Activated CD4-positive, alpha-beta T cell treated with anti-CD3 and anti-CD28 coated beads, Interleukin-2, amount 50 U/mL, for 48 hours (primary cell): ENCODE measurements at places on chromosomes 4 and X.

DNA sequence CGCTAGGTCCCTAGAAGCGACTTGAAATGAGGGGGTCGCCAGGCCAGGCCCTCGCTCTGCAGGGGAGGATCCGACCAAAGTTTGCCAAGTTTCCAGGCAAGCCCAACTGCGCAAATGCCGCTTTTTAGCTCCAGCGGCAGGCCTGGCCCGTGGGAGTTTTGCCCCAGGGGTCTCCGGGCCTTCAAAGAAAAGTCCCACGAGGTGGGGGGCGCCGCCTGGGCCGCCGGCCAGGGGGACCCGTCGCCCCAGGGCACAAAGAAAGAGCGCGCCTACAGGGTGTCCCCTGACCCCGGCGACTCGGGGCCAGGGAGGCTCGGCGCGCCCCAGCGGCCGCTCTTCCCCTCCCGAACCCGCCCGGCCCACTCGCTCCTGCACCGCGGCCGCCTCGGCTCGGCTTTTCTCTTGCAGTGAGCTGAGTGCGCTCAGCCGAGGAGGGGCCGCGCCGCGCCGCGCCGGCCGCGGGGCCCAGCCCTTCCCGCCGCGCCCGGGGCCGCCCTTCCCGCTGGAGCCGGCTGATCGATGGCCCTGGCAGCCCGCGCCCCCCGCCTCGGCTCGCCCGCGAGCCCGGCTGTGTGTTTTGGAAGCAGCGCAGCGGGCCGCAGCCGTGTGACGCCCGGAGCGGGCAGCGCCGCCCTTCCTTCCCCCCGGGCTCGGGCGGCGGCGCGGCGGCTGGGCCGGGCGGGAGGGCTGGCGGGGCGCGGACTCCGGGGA lies 754 bp upstream of the KLF3 start:
- peak; percentile 57 for DNase-seq

DNA sequence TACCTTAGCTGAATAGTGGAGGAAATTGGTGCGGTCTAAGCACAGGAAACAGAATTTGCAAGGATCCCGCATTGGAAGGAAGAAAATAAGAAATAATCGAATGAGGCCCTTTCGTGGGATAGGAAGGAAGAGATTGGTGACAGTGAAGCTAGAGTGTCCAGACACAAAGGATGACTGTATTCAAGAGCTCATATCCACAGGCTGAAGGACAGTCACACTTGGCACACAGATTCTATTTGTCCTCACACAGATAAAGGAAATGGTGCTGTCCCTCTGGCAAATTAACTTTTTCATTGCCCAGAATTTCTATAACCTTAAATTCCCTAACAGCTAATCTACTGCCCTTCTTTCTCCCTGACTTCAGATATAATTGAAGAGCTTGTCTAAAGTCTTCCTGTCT lies 2188.9 kb upstream of the TENM3 start:
- no peak for DNase-seq

DNA sequence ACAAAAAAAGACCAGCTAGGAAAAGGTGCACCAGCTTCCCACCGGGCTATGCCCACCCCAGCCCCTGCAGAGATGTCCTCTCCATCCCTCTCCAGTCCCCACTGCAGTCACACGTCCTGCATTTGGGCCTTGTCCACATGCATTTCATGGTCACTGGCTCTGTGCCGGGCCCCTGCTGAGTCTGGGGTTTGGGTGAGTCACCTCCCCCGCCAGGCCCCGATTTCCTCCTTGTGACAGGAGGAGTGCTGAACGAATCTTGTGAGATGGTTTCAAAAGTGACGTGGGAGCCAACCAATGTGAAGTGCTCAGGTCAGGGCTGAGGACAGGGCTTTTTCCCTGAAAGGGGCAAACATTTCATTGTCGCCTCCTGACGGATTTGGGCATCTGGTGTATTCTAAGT lies 7.1 kb downstream of the CPZ start:
- DNase-seq, result no peak

- no peak for DNase-seq
Observed at GRCh38 chrX:42087960-42088359, 164.6 kb upstream of the CASK start.

DNA sequence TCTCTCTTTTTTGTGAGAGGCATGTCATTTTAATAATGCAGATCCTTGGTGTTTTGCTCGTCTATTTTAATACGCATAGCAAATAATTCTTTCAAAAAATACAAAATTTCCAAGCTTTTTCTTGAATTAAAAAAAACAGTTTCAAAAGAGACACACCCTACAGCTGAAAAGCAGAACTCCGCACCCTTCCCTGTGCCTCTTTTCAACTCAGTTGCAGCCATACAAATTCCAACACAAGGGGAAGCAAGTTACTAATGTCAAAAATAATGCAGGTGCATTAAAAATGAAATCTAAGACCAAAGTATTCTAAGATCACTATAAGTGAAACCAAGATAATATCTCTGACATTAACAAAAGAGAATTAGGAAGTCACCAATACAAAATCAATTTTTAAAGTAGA lies 66.6 kb downstream of the NR3C2 start:
- DNase-seq, result no peak

- DNase-seq, result no peak
Observed at GRCh38 chr4:184854673-184855072, 28.9 kb upstream of the ACSL1 start.

DNA sequence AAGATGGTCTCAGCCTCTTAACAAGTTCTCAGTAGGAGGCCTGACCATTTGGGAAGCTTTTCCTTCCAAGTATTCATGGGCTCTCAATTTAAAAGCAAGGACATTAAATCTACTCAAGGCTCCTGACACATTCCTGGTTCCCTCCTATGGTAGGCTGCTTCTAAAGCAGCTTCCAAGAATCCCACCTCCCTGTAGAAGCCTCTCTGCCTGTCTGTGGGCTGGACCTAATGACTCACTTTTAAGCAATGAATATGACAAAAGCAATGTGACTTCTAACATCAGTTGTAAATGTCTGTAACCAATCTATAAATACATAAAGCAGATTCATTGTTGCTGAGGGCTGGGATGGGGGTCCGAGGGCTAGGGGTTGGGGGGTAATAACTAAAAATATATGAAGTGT lies 99.5 kb upstream of the FAM9B start:
- no peak for DNase-seq

DNA sequence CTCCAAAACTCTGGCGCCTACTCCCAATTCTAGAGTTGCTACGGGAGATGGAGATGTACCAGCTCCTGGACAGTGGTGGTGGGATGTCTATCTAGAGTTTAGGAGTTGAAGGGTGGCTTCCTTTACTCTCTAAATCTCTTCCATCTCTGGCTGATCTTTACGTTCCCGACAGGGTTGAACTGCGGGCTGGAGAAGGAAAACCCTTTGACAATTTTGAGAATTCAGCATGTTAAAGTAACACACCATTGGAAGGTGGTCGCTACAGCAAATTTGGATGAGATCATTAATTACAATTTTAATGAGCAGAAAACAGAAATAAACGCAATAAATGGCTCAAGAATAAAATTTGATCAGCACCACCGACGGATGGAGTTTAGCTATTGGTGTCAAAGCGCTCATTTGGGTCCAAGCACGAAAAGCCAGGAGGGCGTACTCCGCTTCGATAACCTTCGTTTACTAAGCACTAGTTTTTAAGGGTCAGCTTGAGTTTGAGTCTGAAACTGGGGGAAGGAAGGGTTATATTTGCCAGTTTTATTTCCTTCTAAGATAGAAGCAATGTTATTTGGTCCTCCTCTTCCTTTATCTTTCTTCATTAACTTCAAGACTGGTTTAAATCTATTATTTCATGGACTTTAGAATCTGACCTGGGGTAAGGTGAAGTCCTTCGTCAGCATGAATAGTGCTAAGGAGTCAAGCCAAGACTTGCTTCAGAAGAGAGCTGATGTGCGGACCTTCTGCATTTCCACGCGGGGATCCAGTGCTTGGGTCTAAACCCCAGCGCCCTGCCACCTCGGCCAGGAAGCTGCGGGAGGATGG lies 1.5 kb upstream of the NKX6-1 start:
- DNase-seq, result no peak

- no peak for DNase-seq
Observed at GRCh38 chr4:56786955-56787354, 34.5 kb downstream of the SPINK2 start.

DNA sequence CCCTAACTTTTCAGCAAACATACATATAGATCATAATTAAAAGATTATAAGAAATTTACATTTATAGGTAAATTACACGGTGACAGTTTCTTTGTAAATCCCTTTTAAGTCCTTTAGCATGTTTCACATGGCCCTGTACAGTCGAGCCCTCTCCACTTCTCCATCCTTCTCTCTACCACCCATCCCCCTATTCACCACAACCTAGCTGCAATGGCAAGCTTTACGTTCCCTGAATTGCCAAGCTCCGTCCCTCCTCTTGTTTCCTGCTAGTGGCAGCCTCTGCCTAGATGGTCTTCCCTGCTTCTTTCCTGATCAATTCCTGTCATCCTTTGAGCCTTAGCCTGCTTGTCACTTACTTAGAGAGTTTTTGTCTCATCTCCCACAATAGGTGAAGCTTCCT lies 116.2 kb downstream of the TMA16 start:
- DNase-seq, result no peak

- DNase-seq, result no peak
Observed at GRCh38 chr4:141339966-141340365, 119.3 kb downstream of the ZNF330 start.

GRCh38 chr4:87052615-87053014 lies 117.8 kb downstream of the AFF1 start:
- DNase-seq, result no peak

- no peak for DNase-seq
Observed at GRCh38 chrX:74505437-74505836, 84.1 kb downstream of the SLC16A2 start.

GRCh38 chr4:123449362-123449761 lies 52.8 kb downstream of the SPRY1 start:
- DNase-seq, result no peak

DNA sequence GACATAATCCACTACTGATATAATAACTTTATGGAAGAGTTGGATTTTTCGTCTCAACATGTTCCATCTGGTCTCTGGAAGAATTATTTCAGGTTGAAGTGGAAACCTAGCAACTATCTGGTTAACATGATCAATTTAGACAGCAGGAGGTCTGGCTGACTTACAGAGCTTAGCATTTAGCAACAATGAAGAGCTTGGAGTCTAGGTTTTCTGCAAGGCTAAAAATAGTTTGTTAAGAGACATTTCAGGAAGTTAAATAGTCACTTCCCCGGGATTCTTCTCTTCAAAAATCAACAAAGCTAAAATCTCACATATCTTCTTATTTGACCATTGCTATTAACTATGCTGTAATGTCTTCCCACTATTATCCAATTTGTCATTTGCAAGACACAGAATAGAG lies 418.6 kb upstream of the DIPK2B start:
- DNase-seq, result no peak

GRCh38 chrX:17669891-17670290 lies 67.4 kb upstream of the SCML1 start:
- DNase-seq, result no peak

DNA sequence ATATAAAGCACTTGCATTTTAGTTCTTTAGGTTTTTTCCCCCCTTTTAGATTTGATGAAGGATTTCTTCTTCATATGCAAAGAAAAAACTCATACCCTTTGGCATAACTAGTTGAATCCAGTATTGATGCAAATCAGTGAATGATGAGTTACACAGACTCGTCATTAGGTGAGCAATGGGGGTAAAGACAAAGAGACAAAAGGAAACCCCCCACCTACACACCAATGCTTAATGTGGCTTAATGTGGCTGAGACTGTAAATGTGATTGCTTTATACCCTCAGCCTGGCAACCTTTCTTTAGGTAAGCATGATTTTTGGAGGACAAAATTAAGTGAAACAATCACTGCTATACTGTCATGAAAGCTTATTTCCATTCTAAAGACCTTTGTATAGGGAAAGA lies 39.5 kb downstream of the CD40LG start:
- no peak for DNase-seq

DNA sequence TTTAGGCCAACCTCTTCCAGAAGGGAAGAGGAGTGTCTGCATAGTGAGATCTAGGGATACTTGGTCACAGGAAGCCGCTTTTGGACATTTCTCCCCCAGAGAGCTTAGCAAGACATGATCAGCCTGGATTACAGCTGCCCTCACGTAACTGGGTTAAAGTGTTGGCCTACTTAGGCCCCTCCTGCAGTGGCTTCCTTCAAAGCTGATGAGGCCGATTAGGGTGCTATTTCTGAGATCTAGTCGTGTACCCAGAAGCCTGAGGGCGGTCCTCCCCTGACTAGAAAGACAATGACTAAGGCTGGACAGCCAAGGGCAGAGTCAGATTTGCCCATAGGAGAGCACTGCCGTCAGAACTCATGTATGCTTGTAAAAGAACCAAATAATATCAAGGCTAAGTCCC lies 135.0 kb downstream of the AMMECR1 start:
- no peak for DNase-seq

GRCh38 chr4:43238008-43238407 lies 345.5 kb downstream of the GRXCR1 start:
- no peak for DNase-seq

DNA sequence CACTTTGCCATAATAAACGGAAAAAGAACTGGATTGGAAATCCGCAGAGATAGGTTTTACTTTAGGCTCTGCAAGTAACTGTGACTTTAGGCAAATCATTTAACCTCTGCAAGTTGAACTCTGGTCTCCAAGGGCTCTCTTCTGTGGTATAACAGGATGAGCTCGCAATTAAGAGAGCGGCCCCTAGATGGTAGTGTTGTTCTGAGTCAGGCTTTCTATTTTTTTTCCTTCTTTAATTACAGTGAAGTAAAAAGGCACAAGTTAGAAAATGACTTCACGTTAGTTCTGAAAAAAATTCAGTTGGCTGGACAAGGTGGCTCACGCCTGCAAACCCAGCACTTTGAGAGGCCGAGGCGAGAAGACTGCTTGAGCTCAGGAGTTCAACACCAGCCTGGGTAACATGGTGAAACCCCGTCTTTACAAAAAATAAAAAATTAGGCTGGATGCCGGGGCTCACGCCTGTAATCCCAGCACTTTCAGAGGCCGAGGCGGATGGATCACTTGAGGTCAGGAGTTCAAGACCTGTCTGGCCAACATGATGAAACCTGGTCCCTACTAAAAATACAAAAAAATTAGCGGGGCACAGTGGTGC lies 18.0 kb downstream of the RPS3A start:
- DNase-seq, result peak; percentile 47

GRCh38 chrX:109654516-109655109 lies 29.6 kb upstream of the KCNE5 start:
- DNase-seq, result no peak

DNA sequence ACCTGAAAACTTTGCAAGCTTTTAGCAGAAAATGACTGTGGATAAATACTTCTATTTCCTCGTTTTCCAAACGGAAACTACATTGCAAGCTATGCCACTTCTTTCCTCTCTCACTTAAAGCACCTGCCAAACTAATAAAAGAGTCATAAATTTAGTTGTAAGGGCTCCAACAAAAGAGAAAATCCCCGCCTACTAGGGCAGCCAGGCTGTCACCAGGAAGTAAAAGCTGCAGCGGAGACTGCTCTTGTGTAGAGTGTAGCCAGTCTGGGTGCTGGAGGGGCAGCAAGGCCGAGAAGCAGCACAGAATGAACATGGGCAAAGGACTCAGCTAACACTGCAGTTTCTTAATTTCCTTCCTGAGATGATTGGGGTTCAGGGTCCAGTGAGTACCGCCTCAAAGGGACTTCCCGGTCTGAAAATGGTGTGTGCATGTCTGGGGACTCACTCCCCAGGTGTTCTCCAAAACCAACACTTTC lies 89.3 kb upstream of the MAML3 start:
- DNase-seq, result no peak
